GM10248 (cell line): ENCODE measurements at places on chromosomes 7 and 10.

DNA sequence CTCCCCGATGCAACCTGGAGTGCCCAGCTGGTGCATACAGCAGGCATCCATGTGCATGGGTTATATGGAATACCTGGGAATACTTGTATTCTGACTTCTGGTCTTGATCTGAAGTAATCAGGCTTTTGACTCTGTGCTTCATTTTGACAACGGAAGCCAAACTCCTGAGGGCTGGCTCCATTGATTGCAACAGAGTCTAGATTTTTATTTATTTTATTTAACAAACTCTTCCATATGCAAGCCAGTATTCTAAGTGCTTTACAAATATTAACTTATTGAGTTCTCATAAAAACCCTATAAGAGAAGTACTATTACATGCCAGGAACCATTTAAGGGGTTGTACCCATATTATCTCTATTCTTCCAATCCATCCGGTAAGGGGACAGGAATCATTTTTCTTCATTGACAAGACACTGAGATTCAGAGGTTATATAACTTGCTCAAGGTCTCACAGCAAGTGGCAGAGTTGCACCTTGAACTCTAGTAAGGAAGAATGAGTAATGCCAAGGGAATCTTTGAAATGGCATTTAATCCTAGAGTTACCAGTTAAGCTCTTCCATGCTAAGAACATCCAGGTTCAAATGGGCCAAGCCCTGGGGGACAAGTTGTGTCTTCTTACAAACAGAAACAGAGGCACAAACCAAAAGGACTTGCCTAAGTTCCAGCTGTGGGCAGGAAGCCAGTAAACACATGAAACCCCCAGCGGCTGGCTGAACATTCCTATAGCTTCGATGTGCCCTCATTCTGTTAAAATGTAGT, 241.0 kb downstream of the WDR11 start:
- DNase-seq: no peak

- no peak for DNase-seq
Observed at GRCh38 chr10:82674036-82674435, 799.0 kb downstream of the NRG3 start.

DNA sequence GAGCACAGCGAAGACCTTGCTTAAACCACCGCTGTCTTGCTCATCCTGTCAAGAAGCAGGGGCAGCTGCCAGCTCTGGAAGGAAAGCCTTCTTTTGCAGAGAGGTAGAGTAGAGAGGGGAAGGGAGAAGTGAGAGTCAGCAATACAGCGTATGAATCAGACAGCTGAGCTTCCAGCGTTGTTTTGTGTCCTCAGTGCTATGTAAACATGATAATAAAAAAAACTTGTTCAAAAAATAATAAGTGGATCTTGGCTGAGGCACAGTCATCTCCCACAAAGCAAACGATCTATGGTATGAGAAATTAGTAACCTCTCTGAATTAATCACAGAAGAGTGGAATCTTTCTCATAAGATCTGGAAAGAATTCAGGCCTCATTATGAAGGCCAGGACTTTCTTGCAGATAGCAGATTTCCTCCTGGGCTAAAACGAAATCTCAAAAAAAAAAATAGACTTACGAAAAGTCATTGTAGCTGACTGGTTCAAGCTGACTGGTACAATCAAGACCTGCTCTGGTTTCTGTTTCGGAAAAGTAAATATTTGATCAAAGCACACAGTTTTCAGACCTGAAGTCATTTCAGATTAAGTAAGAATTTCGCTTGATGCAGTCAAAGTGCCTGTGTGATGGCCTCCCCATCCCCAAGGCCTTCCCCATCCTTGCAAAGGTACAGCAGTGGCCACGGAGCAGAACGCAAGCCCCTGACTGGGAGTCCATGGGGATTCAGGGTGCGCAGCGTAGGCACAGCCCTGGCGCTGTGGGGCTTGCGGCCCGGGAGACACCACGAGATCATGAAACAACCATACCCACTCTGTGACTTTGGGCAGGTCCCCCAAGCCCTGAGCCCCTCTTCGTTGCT, 29.4 kb downstream of the CHST15 start:
- peak; percentile 38 for DNase-seq

DNA sequence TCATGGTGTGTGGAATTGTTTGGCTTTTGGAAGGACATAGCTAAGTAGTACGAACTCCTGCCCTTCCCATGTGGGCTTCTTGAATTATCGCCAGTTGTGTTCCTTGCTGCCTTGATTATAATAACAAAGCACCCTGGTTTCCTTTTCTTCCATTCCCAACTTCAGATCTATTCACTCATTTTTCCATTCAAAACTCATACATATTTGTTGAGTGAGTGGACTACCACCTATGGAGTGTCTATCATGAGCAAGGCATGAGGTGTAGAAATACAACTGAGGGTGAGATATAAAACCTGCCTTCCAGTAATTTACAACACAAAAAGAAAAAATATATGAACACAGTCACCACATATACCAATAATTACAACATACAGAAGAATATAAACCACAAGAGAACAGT, 4.9 kb upstream of the COL17A1 start:
- no peak for DNase-seq

DNA sequence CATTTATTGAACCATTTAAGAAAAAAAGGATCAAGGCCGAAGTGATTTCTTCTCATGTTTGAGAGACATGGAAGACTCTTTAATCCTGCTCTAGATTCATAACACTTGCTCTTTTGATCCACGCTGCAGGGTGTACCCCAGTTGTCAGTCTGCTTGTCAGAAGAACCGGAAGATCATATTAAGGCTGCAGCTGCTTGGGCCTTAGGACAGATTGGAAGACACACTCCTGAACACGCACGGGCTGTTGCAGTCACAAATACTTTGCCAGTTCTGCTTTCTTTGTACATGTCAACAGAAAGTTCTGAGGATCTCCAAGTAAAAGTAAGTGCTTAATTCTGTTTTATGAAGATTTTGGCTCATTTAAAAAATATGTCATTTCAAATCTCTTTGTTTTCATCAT, 46.3 kb downstream of the SPAG6 start:
- DNase-seq: no peak

GRCh38 chr10:52436664-52437063, 122.6 kb downstream of the DKK1 start:
- DNase-seq: no peak
